ENCODE measurements at places on chromosomes 5 and 9.
A peak's percentile ranks its signal among the peaks of the same experiment; 100 is the strongest.

DNA sequence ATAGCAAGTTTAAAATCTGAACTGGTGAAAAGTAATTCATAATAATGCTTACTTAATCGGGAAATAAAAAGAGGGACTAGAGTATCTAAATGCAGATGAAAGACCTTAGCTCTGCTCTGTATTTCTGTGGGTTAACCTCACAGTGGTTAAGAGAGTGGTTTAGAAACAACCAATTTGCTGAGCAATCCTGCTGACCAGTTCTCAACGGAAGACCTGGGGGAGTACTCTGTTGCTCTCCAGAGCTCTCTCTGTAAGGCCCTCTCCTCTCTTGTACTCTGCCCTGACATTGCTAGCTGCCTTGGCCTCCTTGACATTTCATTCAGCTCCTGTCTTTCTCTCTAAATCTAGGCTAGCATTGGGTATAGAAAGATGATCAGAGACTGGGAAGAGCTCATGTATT is 1186.6 kb upstream of the SEMA6A start:
- peak; percentile 2 for DNase-seq

- no peak for DNase-seq
Measured at GRCh38 chr9:99824378-99825171, 2.9 kb downstream of the NR4A3 start.

DNA sequence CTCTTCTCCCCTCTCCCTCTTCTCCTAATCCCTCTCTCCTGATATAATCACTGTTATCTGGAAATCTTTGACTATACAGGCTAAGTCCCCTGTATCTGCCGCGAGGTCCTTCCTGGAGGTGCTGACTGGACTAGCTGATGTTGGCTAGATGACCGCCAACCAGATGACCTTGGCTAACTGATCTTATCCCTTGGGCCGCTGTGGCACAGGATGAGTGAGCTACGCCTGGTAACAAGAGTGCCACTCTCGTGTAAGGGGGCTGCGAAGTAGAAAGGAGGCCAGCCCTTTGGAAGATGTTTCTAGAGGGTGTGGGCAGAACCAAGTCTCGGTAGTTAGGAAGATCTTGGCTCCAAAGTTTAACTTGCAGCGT is 345 bp upstream of the PRRC1 start:
- peak; percentile 55 for DNase-seq

GRCh38 chr5:103120607-103121200 is 603 bp downstream of the PPIP5K2 start:
- peak; percentile 6 for DNase-seq

GRCh38 chr5:128358826-128359225 is 179.2 kb downstream of the FBN2 start:
- no peak for DNase-seq

DNA sequence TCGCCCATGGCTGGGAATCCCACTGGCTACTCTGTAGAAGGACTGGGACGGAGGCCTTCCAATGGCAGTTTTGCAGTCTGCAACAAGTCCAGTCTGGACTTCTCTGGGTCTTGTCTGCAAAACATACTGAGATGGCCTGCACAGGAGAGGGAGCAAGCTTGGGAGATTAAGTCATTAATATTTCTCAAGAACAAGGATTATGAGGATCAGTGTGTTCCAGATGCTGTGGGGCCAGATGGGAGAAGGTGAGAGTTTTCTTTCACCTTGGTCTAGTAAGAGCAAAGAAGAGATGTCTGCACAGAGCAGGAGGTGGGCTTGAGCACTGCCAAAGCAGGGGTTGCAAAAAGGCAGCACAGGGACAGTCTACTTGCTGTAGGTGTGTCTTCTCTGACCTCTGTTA is at the start of gene PDE6A:
Gene PDE6A, minus strand, starts transcription at position 128 of the 400 bp plus-strand sequence. Its CDS starts 120 bp downstream, at position 8.
- DNase-seq, result no peak

DNA sequence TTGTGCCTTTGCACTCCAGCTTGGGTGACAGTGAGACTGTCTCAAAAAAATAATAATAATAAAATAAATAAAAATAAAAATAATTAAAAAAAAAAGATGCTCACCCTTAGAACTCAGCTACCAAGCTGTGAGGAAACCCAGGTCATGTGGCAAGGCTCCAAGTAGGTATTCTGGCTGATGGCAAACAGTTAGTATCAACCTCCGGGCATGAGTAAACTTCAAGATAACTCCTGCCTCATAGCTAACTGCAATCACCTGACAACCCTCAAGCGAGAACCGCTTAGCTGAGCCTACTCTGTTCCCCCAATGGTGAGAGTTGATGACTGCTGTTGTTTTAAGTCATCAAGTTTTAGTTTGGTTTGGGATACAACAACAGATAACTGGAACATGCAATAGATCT is 6.1 kb upstream of the SLC44A1 start:
- DNase-seq, result no peak

DNA sequence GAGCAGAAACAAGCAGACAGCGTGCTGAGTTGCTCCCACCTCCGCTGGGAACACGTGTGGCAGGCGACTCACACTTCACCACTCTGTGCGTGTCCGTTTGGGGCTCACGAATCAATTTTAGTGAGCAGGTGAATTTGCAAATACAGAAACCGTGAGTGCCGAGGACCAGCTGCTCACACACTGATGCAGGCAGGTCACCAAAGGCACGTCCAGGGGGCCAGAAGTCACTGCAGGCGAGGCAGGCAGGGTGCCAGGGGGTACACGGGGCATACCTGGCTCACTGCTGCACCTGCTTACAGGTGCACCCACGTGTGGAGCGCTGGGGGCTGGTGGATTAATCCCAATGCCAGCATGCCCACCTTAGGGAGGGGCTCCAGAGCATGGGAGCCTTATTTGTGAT is 68.8 kb downstream of the ZNF354C start:
- DNase-seq, result no peak

- no peak for DNase-seq
Measured at GRCh38 chr5:90097082-90097477, 312.5 kb downstream of the CETN3 start.

GRCh38 chr5:157431544-157432200 is 28.3 kb upstream of the NIPAL4 start:
- peak; percentile 44 for DNase-seq

DNA sequence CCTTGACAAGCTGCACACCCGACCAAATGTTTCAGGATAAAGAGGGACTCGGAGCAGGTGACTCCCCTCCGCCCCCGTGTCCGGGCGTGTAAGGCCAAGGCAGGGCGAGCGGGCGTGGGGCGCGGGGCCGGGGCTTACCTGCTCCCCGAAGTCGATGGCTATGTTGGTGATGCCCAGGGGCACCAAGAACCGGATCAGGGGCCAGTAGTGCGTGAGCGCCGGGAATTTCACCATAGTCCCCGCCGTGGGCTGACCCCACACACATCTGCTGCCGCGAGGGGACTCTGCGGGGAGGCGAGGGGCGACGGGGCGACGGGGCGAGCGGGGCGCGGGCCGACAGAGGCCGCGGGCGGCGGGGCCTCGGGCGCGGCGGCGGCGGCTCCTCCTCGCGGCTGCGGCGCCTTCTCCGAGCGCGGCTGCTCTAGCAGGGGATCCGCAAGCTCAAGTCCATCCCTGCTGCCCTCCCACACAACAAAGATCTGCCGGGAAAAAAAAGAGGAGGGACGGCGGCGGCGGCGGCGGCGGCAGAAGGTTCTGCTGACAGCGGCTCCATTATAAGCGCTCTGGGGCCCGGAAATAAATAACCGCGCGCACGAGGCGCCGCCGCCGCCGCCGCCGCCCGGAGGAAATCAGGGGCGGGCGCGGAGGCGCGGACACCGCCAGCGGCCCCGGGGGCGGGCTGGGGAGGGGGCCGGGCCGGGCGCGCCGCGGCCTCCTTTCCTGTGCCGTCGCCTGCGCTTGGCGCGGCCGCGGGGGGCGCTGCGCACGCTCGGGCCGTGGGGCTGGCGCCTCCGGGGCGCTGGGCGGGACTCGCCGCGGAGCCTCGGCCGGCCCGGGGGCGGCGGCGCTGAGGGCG is at the start of gene ANKH:
Gene ANKH, minus strand, starts transcription at position 565 of the 856 bp plus-strand sequence. Its CDS starts 331 bp downstream, at position 234.
- peak; percentile 96 for DNase-seq

GRCh38 chr5:107426872-107427271 is 243.9 kb downstream of the EFNA5 start:
- no peak for DNase-seq

GRCh38 chr5:74182603-74183002 is 457.9 kb downstream of the ENC1 start:
- no peak for DNase-seq

- DNase-seq, result no peak
Measured at GRCh38 chr5:61267116-61267515, 64.9 kb upstream of the ZSWIM6 start.

GRCh38 chr9:136930014-136930413 is 14.5 kb downstream of the FBXW5 start:
- DNase-seq, result no peak

DNA sequence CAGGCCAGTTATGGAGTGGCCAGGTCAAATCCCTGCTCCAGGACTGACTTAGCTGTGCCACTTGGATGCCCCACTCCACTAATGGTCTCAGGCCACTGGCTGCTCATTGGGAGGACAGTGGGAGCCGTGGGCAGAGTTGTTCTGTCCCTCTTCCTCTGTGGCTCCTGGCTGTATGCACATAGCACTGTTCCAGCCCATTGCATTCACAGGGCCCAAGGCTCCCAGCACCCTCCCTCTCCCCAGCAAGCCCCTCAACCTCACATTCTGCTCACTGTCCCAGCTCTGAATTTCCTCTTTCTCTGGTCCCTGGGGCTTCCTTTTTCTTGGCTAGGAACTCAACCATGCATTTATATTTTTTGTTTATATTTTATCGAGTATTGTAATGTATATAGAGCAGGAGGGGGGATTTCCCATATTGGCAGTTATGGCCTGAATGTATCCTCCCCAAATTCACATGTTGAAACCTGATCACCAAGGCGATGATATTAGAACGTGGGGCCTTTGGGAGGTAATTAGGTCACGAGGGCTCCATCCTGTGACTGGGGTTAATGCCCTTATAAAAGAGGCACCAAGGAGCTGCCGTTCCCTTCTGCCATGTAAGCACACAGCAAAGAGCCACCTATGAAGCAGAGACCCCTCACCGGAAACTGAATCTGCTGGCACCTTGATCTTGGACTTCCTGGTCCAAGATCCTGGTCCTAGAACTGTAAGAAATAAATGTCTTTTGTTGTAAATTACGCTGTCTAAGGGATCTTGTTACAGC is 17.0 kb upstream of the MVB12B start:
- no peak for DNase-seq

DNA sequence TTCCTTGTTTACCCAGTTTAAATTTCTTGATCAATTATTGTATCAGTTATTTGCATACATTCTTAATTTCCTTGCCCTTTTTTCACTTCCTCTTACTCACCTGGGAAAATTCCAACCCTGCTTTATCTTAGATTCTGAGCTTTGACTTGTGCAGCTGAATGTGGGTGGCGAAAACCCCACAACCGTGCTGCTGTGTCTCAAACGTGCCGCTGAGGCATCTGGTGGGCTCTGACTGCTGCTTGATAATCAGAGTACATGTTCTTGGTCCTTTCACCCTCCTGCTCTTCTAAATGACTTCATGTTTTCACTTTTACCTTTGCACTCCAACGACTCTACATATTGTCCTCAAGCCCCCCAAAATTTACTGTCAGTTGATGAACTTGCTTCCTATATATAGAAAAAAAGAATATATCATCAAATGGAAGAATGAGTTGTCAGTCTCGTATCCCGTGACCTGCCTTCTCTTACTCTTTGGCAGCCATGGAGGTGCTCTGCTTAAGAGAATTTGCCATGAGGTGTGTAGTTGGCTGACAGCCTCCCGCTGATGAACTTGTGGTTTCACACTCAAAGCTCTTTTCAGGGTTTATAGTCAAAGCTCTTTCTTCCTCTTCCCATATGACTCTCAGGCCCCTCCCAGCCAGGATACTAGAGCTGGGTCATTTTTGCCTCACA is 14.0 kb upstream of the JAK2 start:
- no peak for DNase-seq
